ENCODE measurements at places on chromosomes 1 and 21. TPM values are rescaled to one million over a fixed set of nuclear protein-coding genes. Genes with fewer than 3 reads are reported as not detected.

OR2G6 gene
- total RNA-seq: under 0.01 TPM

CTSK gene
- total RNA-seq: 90.2 TPM

SYT11 gene
- total RNA-seq: 29.3 TPM

TEX38 gene
- not detected for total RNA-seq

CNR2 gene
- not detected for total RNA-seq

SH2D1B gene
- not detected for total RNA-seq

CACNA1S gene
- not detected for total RNA-seq

Data from placental pericyte (primary cell).